ENCODE measurements at places on chromosomes 5 and 9.

DNA sequence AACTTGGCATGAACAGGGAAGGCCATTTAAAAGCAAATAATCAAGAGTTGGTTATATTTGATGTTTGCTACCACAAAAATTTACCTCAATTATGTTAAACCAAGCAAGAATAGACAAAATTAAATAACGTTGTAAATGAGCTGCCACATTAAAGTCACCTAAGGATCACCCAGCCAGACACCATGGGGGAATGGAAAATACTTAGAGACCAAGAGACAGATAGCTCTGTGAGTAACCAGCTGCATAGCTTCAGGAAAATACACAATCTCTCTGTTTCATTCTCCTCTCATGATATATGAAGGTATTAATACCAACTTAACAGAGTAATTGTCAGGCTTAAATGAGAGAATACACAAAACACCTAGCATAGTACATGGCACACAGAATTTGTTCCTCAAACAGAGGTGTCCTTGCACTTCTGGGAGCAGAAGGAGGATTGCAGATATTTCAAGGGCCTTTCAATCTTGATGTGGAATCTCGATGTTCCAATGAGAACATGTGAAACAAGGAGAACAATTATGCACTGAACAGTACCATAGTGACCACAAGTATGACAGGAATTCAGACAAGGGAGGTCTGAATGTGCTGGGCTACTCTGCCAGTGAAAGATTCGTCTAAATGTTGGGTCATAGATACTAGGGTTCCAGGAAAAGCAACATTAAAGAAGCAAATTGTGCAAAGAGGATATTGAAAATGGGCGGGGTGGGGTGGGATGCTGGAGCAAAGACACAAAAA is 18.6 kb downstream of the JAKMIP2 start:
- no peak for DNase-seq

DNA sequence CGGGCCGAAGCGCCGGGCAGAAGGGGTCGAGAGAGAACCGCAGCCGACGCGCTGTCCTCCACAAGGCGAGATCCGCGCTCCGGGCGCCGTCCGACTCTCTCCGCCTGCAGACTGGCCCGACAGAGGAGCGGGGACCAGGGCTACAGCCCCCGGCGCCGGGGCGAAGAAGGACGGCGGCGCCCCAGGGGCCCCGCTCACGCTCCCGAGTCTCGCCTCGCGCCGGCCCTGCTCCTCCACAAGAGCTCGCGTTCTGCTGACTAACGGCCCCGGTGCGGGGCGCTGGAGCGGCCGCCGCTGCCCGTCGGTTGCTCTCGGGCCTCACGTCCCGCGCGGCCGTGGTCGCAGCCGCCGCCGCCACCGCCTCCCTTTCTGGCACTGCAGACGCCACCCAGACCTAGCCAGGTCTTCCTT is 338 bp downstream of the ABHD17B start:
- no peak for DNase-seq

- no peak for DNase-seq
Measured at GRCh38 chr5:136197462-136198142, 4.6 kb upstream of the SMIM32 start.

DNA sequence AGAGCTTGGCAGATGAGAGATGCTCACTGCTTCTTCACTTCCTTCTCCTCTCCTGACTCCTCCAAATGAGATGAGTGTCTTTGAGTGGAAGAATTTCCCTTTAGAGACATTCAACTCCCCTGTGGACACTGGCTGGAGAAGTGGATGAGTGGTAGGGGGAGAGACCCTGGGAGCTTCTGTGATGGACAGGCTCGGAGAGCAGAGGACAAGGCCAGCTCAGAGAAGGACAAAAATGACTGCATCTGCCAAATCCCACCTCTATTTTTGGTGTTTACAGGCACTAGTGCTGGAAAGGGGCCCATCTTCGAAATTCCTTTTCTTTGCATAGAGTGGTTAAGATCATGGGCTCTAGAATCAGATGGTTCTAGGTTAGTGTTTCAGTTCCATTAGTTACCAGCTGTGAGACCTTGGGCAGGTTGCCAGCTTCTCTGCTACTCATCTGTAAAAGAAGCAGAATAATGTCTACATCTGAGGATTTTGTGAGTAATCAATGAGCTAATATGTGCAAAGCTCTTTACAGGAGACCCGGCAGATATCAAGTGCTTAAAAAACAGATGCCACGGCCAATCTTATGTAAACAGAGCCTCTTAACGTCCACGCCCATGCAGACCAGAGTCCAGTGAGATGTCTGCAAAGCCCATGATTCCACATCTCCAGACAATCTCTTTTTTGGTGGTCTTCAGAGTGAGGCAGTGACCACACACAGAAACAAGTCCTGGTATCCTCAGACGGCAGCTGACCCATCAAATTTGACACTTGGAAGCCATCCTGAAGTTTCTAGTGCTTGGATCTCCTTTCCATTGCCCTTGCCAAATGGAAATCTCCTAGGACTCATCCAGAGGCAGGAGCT is 13.6 kb upstream of the COL27A1 start:
- no peak for DNase-seq

DNA sequence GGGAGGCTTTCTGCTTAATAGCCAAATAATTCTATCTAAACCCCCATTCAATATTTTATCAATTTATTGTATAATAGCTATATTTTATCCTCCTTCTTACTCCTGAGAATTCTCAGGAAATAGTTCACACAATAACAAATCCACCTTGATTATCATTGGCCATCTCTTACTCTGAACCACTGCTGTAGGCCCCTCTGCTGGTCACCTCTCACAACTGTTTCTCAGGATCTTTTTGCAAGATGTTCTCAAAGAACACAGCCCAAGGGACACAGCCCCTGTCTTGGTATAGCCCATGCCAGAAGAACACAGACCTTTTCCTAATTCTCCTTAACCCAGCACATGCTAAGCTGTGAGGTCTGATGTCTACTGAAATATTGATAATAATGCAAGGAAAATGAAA is 74.9 kb upstream of the HTR4 start:
- DNase-seq = no peak

DNA sequence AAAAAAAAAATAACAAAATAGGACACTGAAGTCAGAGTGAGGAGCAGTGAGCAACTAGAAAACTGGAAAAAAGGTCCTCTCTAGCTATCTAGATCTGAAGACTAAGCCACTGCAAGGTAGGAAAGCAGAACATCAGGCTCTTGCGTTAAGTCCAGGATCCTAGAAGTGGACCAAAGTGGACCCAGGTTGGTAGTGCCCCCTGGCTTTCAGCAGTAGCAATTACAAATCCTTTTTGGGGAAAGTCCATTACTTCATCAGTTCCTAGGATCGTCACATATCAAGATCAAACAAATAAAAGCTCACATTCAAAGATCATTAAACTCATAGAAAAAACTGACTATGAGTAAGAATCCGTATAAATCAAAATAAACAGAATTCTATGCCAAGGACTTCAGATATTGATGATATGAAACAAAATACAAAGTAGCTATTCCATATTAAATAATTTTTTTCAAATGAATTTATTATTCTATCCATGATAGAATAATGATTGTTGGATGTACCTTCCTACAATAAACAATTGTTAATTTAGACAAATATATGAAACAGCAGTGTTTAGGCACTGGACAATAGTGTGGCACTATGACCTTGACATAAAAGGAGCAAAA is 6.5 kb upstream of the RICTOR start:
- DNase-seq = peak; percentile 36

GRCh38 chr5:133605323-133605722 is 7.0 kb downstream of the FSTL4 start:
- no peak for DNase-seq

GRCh38 chr5:14775857-14776256 is 95.7 kb downstream of the ANKH start:
- no peak for DNase-seq

GRCh38 chr9:87062746-87063145 is 115.4 kb upstream of the GAS1 start:
- DNase-seq = no peak

- no peak for DNase-seq
Measured at GRCh38 chr5:116231288-116231687, 146.5 kb downstream of the COMMD10 start.

DNA sequence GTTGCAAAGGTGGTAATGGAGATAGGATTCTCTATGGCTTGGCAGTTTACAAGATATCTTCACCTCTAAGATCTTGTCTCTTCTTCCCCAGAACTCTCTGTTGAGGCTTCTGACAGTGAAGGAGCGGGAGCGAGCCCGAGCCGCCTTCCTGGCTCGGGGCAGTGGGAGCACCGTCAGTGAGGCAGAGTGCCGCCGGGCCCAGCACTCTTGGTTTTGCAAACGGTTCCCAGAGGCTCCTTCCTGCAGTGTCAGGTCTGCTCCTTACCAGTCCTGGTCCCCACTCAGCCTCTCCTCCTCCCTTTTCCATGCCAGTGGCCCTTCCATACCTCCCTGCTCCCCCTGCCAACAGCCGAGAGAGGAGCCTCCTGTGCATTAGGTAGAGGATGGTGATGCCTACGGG is 12.6 kb upstream of the DNAJB5 start:
- no peak for DNase-seq

- no peak for DNase-seq
Measured at GRCh38 chr5:39946356-39947045, 521.7 kb upstream of the DAB2 start.

DNA sequence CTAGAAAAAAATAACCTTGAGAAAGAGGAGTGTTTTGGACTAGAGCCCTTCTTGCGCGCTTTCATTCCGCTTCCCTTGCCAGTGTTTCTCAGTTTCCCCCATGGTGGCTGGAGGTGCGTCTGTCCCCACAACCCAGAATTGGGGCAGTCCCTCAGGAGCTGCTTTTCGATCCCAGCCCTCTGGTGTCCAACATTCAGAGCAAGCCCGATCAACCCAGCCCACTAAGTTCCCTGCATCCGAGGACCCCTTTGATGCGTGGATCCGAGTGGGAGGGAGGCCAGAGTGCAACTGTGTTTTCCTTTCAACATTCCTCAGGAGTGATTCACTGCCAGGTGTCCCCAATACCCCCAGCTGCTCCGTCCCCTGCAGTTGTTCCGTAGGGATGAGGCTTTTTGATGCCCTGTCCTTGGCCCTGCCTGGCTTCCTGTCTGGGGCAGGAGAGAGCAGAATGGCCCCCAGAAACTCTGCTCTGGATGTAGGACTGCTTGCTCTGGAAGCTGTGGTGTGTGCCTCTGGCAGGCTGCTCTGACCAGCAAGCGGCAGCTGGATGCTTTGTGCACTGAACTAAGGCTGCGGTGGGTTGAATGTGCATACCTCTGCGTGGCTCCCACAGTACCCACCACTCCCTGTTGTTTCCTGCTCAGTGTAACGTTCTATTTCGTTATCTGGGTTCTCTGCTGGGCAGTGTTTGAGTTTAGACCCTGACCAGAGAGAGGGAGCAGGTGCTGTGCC is 117.5 kb downstream of the BOD1 start:
- DNase-seq = no peak

- peak; percentile 48 for DNase-seq
Measured at GRCh38 chr5:181189962-181190710, 14.9 kb downstream of the TRIM7 start.

DNA sequence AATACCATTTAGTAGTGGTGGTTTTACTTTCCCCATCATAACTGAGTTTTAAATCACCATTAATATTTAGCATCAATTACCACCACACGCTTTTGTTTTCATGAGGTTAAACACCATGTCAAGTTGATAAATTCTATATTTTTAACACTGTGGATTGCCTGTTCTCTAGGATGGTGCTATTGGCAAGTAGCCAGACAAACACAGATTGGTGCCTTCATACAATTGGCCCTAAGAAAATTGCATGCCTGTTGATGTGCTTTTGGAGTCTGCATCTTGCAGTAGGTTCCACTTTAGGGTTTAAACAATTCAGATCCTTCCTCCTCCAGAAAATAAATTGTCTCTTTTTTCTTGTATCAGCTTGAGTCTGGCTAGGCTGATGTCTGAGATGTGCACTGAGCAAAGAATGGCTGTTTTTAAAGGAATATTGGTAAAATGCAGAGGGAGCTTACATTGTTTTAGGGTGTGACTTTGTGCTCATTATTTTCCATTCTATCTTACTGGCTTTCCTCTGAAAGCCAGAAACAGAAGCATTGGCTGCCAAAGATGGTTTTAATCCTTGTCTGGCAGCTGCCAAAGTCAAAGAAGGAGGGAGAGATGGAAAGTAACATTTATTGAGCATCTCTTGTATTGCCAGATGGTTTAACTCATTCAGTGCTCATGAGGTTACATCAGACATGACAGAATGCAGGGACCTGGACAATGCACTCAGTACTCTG is 19.6 kb upstream of the MAN2A1 start:
- DNase-seq = no peak

DNA sequence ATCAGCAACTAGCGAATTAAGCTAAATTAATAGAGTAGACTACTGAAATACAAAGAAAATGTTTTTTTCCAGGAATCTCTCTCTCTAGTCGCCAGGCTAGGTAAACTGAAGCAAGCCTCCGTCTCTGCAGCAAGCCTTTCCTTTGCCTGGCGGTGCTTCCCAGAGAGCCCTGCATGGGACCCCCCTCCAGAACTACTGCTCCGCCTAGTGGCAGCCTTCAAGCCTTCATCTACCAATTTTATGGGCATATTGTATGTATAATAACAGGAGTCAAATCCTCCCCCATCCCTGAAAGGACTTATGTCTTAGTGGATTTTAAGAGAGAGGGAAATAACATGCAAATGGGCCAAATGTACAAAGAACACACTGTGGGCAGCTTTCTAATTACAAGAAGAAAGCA is 241.9 kb downstream of the SAXO1 start:
- no peak for DNase-seq

- DNase-seq = no peak
Measured at GRCh38 chr5:54234304-54234933, 76.0 kb downstream of the ARL15 start.

DNA sequence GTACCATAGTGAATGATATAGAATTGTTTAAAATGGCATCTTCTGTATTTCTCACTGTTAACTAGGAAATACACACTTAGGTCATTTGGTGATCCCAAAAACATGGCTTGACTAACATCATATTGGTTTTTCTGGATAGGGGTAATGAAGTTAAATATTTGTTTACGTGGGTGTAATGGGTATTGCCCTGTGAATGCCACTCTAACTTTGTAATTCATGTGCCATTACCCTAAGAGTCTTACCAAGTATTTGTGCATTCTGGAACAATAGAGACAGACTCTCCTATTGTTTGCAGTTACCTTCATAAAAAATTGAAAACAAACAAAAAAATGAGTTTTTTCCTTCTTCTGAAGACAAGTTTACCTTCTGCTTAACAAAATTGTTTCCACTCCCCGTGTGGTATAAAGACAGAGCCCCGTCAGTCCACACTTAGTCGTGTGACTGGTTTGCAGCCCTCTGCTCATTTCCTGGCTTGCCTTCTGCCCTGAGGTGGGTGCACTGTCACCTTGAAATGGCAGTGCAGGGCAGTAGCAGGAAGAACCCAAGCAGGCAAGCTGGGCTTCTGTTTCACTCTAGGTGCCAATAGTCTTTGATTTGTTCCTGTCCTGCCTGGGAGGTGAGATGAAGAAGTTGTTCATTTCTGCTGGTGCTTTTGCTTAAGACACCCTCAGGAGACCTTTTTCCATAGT is 9.6 kb upstream of the CATSPER3 start:
- DNase-seq = no peak

GRCh38 chr5:28165096-28165495 is 1126.7 kb upstream of the CDH9 start:
- DNase-seq = no peak

DNA sequence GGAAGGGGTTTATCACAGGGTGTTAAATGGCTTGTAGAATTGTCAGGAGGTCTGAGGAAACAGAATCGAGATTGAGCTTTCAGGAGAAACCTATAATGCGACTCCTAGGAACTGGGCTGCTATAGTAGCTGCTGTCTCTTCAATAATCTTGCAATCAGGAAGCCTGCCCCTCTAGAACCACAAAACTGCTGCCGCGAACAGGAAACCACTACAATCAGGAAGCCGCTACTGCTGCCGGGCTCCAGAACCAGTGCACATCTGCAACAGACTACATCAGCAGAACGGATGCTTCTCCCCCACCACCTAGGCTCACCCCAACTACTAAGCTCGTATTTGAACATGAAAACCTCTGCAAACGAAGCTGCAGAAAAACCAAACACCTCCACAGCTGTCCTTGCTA is 31.6 kb downstream of the TNFSF8 start:
- DNase-seq = peak; percentile 65
